T-helper 17 cell (primary cell): ENCODE measurements at places on chromosomes 6 and 20. TPM values are rescaled to one million over a fixed set of nuclear protein-coding genes. Genes with fewer than 3 reads are reported as not detected.

GRCh38 chr20:51469046-51469445, 73.5 kb downstream of the NFATC2 start:
- H3K4me3 ChIP-seq = peak overlapping the region; percentile 52
- no peak for DNase-seq
- H3K27me3 ChIP-seq = no peaks in the 10 kb centered on the region
- H3K27ac ChIP-seq = peak overlapping the region; percentile 21
- H3K4me1 ChIP-seq = peaks cover 40% of the 10 kb centered on the region

DNA sequence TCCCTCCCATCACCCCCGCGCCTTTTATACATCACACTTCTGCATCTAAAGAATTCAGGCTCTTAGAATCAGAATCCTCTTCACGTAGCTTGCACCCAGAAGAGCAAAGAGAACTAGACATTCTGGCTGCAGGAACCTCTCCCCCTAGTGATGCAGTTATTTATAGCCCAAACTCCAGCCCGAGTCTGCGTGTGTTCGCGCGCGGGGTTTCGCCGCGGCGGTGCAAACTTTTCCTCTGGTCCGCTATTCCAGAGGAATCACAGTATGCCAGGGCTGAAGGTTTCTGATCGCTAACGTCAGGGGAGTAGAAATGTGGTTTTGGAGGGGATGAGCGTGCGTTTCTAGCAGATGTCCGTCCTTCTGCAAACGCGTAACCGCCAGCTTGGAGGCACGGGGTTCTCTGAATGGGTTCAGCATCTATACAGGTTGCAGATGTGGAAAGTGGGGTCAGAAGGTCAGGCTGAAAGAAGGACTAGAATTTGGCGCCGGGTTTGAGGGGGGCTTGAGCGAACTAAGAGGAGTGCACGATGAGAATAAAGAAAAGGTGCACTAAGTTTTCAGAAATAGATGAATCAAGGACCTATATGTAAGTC, 1.8 kb downstream of the EPHA7 start:
- peaks cover 44% of the 10 kb centered on the region for H3K27me3 ChIP-seq
- peaks cover 3% of the 10 kb centered on the region for H3K36me3 ChIP-seq
- no peak overlapping the region for H3K27ac ChIP-seq
- no peak for DNase-seq
- H3K4me3 ChIP-seq = peak overlapping the region; percentile 55

DNA sequence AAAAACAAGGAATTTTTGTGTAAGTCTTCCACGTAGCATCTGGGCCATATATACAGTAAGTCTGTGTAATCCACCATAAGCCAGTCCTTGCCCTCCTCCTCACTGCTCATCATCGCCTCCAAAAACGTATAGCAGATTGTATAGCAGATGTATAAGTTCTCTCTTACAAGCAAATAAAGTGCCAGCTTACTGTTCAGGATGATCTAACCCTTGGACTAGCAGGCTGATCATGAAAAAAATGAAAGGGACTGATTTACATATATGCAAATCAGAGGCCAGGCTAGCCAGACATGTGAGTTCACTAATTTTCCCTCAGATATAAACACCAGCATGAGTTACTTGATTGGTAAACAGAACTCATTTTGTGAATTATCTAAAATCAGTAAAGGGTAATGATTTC, 171.5 kb downstream of the LY86 start:
- no peak for DNase-seq
- H3K36me3 ChIP-seq = no peaks in the 10 kb centered on the region
- no peak overlapping the region for H3K4me3 ChIP-seq
- H3K27ac ChIP-seq = no peak overlapping the region
- H3K4me1 ChIP-seq = no peaks in the 10 kb centered on the region
- peaks cover 26% of the 10 kb centered on the region for H3K27me3 ChIP-seq

GRCh38 chr6:151160929-151161757, 78.6 kb upstream of the AKAP12 start:
- no peak overlapping the region for H3K27ac ChIP-seq
- DNase-seq = no peak
- H3K4me1 ChIP-seq = no peaks in the 10 kb centered on the region
- no peaks in the 10 kb centered on the region for H3K36me3 ChIP-seq
- H3K4me3 ChIP-seq = no peak overlapping the region
- H3K27me3 ChIP-seq = peaks cover 16% of the 10 kb centered on the region

- no peaks in the 10 kb centered on the region for H3K36me3 ChIP-seq
- peak overlapping the region; percentile 15 for H3K4me3 ChIP-seq
- peak overlapping the region; percentile 60 for H3K27ac ChIP-seq
- no peaks in the 10 kb centered on the region for H3K27me3 ChIP-seq
- no peak for DNase-seq
Measured at GRCh38 chr6:15299430-15300131, 53.7 kb downstream of the JARID2 start.

- DNase-seq = no peak
- H3K4me3 ChIP-seq = no peak overlapping the region
- no peak overlapping the region for H3K27ac ChIP-seq
- peaks cover 5% of the 10 kb centered on the region for H3K36me3 ChIP-seq
Measured at GRCh38 chr20:3262566-3262965, 23.6 kb upstream of the SLC4A11 start.

DNA sequence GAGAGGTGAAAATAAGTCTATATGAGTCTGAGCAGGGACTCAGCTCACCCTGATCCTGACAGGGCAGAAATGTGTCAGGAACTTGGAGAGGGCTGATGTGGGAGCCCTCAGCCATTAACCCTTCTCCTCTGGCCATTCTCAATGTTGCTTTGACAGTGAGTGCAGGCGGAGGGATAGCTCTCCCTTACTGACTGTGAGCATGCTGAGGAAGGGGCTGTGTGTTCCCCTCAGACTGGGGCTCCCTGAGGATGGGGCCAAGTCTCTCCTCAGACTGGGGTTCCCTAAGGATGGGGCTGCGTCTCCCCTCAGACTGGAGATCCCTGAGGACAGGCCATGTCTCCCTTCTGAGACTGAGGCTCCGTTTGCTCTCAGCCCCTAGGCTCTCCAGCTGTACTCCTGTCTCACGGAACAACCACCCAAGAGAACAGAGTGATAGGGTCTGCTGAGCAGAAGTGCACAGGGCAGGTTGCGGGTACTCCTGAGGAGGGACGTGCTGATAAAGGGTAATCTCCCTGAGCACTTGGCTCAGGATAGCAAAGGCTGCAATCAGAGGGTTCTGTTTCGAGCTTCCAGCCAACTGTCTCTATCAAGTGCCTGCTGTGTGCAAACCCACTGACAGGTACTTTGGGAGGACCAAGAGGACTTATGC, 141.0 kb downstream of the MRPL14 start:
- H3K36me3 ChIP-seq = no peaks in the 10 kb centered on the region
- no peak overlapping the region for H3K27ac ChIP-seq
- peaks cover 28% of the 10 kb centered on the region for H3K27me3 ChIP-seq
- H3K4me3 ChIP-seq = no peak overlapping the region

- H3K27ac ChIP-seq = no peak overlapping the region
- peaks cover 4% of the 10 kb centered on the region for H3K36me3 ChIP-seq
- H3K27me3 ChIP-seq = peaks cover 17% of the 10 kb centered on the region
- H3K4me1 ChIP-seq = peaks cover 8% of the 10 kb centered on the region
Measured at GRCh38 chr6:13445744-13446115, 41.7 kb downstream of the GFOD1 start.

DNA sequence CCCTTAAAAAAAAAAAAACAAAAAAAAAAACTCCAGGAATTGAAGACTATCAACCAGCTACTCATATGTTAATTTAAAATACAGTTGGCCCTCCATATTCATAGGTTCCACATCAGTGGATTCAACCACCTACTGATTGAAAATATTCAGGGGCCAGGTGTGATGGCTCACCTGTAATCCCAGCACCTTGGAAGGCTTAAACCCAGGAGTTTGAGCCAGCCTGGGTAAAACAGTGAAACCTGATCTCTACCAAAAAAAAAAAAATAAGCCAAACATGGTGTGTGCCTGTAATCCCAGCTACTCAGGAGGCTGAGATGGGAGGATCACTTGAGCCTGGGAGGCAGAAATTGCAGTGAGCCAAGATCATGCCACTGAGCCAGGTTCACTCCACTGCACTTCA, 72.4 kb upstream of the SMIM8 start:
- peaks cover 10% of the 10 kb centered on the region for H3K4me1 ChIP-seq
- H3K27ac ChIP-seq = peak overlapping the region; percentile 89

DNA sequence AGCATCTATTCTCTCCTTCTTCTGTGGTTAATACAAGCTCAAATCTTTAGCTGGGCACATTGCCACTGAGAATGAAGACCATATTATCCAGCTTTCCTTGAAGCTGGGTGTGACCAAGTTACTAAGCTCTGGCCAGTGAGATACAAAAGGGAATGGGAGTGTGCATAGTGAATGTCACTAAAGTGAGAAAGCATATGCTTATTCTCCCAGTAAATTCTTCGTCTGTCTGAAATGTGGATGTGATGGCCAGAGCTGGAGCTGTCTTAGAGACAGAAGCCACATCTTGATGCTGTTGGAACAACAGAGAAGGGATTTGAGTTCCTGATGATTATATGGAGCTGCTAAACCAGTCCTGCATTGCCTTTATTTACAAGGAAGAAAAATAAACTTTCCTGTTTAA, 60.1 kb downstream of the SESN1 start:
- peaks cover 26% of the 10 kb centered on the region for H3K4me1 ChIP-seq
- DNase-seq = no peak
- H3K27ac ChIP-seq = peak overlapping the region; percentile 62
- H3K36me3 ChIP-seq = peaks cover 4% of the 10 kb centered on the region
- H3K4me3 ChIP-seq = no peak overlapping the region

GRCh38 chr20:25344634-25345033, 46.0 kb downstream of the ABHD12 start:
- no peak overlapping the region for H3K27ac ChIP-seq
- H3K36me3 ChIP-seq = peaks cover 3% of the 10 kb centered on the region
- peaks cover 22% of the 10 kb centered on the region for H3K4me1 ChIP-seq

- H3K4me1 ChIP-seq = no peaks in the 10 kb centered on the region
- no peaks in the 10 kb centered on the region for H3K36me3 ChIP-seq
- no peak overlapping the region for H3K4me3 ChIP-seq
- H3K27me3 ChIP-seq = peaks cover 10% of the 10 kb centered on the region
Measured at GRCh38 chr6:99933129-99933528, 60.9 kb downstream of the MCHR2 start.

DNA sequence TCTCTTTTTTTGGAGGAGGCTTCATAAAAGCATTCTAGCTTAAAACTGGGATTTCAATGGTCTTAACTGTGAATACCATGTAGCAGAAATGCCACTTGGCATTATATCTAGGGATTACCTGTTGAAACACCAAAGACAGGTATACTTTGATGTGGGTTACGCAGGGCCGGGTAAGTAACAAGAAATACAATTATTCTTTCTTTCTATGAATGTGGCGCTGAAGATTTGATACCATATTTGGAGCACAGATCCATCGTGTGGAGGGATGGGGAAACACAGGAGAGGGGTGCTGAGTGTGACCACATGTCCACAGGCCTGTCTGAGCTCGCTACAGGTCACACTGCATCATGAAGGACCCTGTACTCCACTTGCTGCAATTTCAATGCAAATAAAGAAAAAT, 257.8 kb downstream of the GMPR start:
- no peak for DNase-seq
- H3K36me3 ChIP-seq = no peaks in the 10 kb centered on the region
- H3K4me1 ChIP-seq = peaks cover 33% of the 10 kb centered on the region
- no peak overlapping the region for H3K4me3 ChIP-seq

The CD2AP gene
- total RNA-seq = 45.3 TPM

The PNLDC1 gene
- 1.2 TPM for total RNA-seq

The CPXM1 gene
- total RNA-seq = 0.23 TPM

The BPI gene
- total RNA-seq = not detected

The KHDC1L gene
- total RNA-seq = not detected

The RIPK1 gene
- 24.3 TPM for total RNA-seq

The CFAP206 gene
- 0.30 TPM for total RNA-seq

The MEP1A gene
- total RNA-seq = not detected

The RAET1E gene
- not detected for total RNA-seq

The TMC2 gene
- not detected for total RNA-seq

The WFDC5 gene
- total RNA-seq = not detected

The IL17A gene
- 0.68 TPM for total RNA-seq

The ERGIC3 gene
- total RNA-seq = 158 TPM
